Astrocyte (in vitro differentiated cells and primary cell): ENCODE measurements at places on chromosomes 1 and 21. TPM values are rescaled to one million over a fixed set of nuclear protein-coding genes. Genes with fewer than 3 reads are reported as not detected.

Gene HMCN1
- 19.7 and 29.6 TPM in 2 replicates for total RNA-seq

Gene ATP13A2
- total RNA-seq, result 67.8 and 76.5 TPM in 2 replicates

Gene TAS1R1
- not detected in 2 replicates for total RNA-seq

Gene C8B
- not detected in 2 replicates for total RNA-seq

Gene DNAJB4
- 57.9 and 58.6 TPM in 2 replicates for total RNA-seq

Gene UBASH3A
- not detected in 2 replicates for total RNA-seq

Gene BCAS2
- 44.8 and 48.4 TPM in 2 replicates for total RNA-seq

DNA sequence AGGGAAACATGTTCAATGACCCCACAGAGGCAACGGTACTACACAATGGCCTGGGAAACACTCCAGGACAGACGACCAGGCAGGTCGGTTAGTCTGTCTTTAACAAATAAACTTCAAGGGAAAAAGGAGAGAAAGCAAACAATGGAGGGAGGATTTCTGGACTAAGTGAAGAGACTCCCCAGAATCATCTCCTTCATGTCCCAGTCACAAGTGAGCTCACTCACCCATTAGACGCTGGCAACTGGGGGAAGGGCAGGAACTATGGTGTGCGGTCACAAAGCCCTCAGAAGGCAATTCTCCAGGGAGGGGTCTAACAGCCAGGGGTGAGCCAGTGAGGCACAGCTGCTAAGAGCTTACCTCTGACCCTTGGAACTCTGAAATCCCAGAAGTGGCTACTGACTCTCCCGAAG lies 55.7 kb upstream of the NADK start:
- H3K36me3 ChIP-seq, result peaks cover 17% of the 10 kb centered on the region
- H3K4me1 ChIP-seq, result peaks cover 10% of the 10 kb centered on the region
- no peak overlapping the region for H3K4me3 ChIP-seq
- H3K27me3 ChIP-seq, result no peaks in the 10 kb centered on the region

GRCh38 chr1:210905944-210906453 lies 227.9 kb downstream of the KCNH1 start:
- no peaks in the 10 kb centered on the region for H3K36me3 ChIP-seq
- H3K4me3 ChIP-seq, result no peak overlapping the region
- no peak overlapping the region for H3K27ac ChIP-seq
- DNase-seq, result no peak
- no peaks in the 10 kb centered on the region for H3K4me1 ChIP-seq
- H3K27me3 ChIP-seq, result no peaks in the 10 kb centered on the region

GRCh38 chr1:205766038-205766437 lies 9.2 kb downstream of the RAB29 start:
- DNase-seq, result peak; percentile 26
- H3K27ac ChIP-seq, result no peak overlapping the region
- no peaks in the 10 kb centered on the region for H3K27me3 ChIP-seq

GRCh38 chr1:109116286-109116685 lies 2.4 kb downstream of the ELAPOR1 start:
- peaks cover 24% of the 10 kb centered on the region for H3K27me3 ChIP-seq
- no peaks in the 10 kb centered on the region for H3K36me3 ChIP-seq

DNA sequence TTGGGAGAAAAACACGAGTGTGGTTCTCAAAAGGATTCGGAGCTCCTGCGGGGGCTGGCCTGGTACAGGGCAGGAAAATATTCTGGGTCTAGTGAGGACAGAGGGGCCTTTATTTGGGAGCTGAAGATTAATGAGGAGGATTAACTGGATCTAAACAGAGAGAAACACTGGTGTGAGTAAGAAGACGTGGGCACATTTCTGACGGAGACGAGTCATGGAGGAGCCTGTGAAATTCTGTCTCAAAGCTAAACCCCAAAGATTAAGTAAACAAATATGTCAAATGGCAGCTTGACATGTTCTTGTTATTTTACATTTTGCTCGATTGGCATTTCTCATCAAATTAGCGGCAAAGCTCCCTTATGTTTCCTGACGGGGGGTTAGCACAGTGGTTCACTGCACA lies 12.8 kb downstream of the PROK1 start:
- H3K36me3 ChIP-seq, result no peaks in the 10 kb centered on the region
- peak; percentile 23 for DNase-seq
- H3K27me3 ChIP-seq, result no peaks in the 10 kb centered on the region
- peaks cover 7% of the 10 kb centered on the region for H3K4me1 ChIP-seq

DNA sequence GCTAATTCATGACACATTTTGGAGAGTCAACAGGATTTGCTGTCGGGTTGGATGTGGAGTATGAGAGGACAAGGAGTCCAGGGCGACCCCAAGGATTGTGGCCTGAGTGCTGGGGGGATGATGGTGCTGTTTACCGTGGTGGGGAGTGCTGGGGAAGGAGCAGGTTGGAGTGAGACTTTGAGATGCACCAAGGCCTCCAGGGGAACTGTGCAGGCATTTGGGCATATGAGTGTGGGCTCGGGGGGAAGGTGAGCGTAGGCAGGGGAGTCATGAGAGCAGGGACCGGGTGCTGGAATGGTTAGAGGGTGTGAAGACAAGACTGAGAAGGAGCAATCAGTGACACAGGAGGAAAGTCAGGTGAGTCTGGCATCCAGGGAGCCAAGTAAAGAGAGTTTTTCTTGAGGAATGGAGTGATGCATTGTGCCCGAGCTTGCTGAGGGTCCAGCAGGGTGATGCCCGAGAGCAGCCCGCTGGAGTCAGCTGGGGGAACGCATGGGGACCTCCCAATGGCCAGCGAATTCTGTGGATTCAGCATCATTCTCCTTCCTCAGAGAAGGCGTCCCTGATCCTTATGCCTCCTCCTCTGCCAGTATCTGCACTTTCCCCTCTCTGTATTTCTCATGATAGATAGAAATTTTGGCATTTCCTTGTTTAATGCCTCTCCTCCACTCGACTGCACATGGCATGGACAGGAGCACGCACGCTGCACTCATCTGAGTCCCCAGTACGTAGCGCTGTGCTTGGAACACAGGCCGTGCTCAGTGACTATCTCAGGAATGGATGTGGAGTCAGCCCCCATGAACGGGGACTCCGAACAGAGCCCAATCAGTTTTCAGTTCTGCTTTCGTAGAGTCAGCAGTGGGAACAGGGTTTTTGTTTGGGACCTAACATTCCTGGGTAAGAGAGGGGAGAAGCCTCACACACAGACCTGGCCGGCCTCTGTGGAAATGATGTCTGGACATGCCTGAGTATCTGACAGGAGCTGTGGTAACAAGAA lies 52.1 kb upstream of the ETV3 start:
- H3K27ac ChIP-seq, result no peak overlapping the region
- H3K4me3 ChIP-seq, result no peak overlapping the region
- no peaks in the 10 kb centered on the region for H3K36me3 ChIP-seq
- no peak for DNase-seq
- H3K27me3 ChIP-seq, result peaks cover 34% of the 10 kb centered on the region

GRCh38 chr1:155976062-155976912 lies 2.1 kb downstream of the ARHGEF2 start:
- H3K27ac ChIP-seq, result peak overlapping the region; percentile 93
- no peaks in the 10 kb centered on the region for H3K36me3 ChIP-seq
- H3K4me1 ChIP-seq, result peaks cover 66% of the 10 kb centered on the region
- peak overlapping the region; percentile 81 for H3K4me3 ChIP-seq
